Aorta (tissue), 5 donors: ENCODE measurements at places on chromosomes 6 and 20.

- H3K36me3 ChIP-seq, result no peaks in the 10 kb centered on the region
- no peak overlapping the region for H3K27ac ChIP-seq
- H3K4me1 ChIP-seq, result no peaks in the 10 kb centered on the region
- no peaks in the 10 kb centered on the region for H3K27me3 ChIP-seq
- DNase-seq, result no peak
These were observed 36.2 kb downstream of the HLA-F start for GRCh38 chr6:29759457-29759856.

DNA sequence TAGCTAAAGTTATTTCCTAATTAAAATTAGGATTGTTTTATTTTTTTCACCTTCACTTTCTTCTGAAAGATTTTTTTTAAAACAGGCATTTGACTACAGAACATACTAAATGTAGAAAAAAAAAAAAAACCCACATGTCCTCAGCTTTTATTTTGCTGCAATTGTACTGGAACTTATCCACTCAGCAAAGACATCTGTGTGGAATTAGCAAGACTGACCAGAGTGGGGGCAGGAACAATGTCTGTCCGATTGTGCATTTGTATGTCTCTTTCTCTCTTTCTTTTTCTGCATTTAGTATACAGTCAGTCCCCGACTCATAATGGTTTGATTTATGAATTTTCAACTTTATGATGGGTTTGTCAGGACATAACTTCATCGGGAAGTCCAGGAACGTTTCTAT, 77.3 kb downstream of the CHD6 start:
- no peak for DNase-seq
- H3K4me1 ChIP-seq, result peaks cover 5% of the 10 kb centered on the region
- H3K27ac ChIP-seq, result no peak overlapping the region
- H3K27me3 ChIP-seq, result no peaks in the 10 kb centered on the region
- peaks cover 2% of the 10 kb centered on the region for H3K36me3 ChIP-seq

GRCh38 chr6:52020945-52021570, 66.4 kb downstream of the PKHD1 start:
- no peak overlapping the region for H3K4me3 ChIP-seq
- H3K27me3 ChIP-seq, result no peaks in the 10 kb centered on the region
- no peak overlapping the region for H3K27ac ChIP-seq
- no peaks in the 10 kb centered on the region for H3K4me1 ChIP-seq

- H3K4me1 ChIP-seq, result no peaks in the 10 kb centered on the region
- no peaks in the 10 kb centered on the region for H3K27me3 ChIP-seq
- no peak overlapping the region for H3K4me3 ChIP-seq
- no peak overlapping the region for H3K27ac ChIP-seq
These were observed 425.3 kb upstream of the NOX3 start for GRCh38 chr6:155880900-155881299.

DNA sequence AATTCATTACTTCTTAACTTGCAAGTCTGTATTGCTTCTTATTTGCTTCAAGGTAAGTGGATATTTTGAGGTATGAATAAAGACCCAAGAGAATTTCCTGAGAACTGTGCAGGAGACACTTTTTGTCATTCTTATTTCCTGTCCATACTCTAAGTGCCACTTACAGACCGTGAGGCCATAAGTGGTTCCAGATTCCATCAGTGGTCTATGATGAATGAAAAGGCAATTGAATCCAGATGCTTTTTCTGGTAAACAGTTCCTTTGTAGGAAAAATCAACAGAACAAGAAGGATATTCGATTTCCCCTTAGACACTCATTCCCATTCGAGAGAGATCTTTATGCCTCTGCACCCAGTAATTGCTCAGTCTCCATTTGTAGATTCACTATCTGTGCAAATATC, 58.3 kb upstream of the PDE10A start:
- H3K36me3 ChIP-seq, result no peaks in the 10 kb centered on the region
- no peak for DNase-seq
- no peaks in the 10 kb centered on the region for H3K4me1 ChIP-seq
- no peak overlapping the region for H3K27ac ChIP-seq
- H3K27me3 ChIP-seq, result no peaks in the 10 kb centered on the region

- no peak overlapping the region for H3K27ac ChIP-seq
- no peak overlapping the region for H3K4me3 ChIP-seq
- no peaks in the 10 kb centered on the region for H3K4me1 ChIP-seq
- no peak for DNase-seq
These were observed 33.4 kb upstream of the RIMS1 start for GRCh38 chr6:71852948-71853347.

DNA sequence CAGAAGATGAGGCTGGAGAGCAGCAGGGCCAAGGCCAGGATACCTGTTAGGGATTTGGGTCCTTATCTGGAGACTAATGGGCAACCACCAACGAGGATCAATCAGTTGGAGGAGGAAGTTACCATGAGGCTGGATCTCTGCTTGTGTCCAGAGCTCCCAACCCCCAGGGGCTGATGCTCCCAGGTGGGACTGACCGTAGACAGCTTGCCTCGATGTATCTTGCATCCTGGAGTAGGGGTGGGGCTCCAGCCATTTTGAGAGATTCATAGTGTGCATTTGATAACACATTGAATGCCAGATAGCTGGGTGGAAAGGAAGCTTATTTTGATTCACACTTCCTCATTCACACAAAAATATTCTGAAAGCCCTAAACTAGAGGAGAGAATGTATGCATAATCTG, 4.6 kb upstream of the RFPL4B start:
- no peak overlapping the region for H3K4me3 ChIP-seq
- DNase-seq, result no peak
- peaks cover 3% of the 10 kb centered on the region for H3K4me1 ChIP-seq
- H3K36me3 ChIP-seq, result no peaks in the 10 kb centered on the region

GRCh38 chr6:151269321-151269995, 29.7 kb downstream of the AKAP12 start:
- no peaks in the 10 kb centered on the region for H3K4me1 ChIP-seq
- H3K27ac ChIP-seq, result no peak overlapping the region
- DNase-seq, result no peak
- no peaks in the 10 kb centered on the region for H3K36me3 ChIP-seq
- H3K27me3 ChIP-seq, result no peaks in the 10 kb centered on the region

GRCh38 chr20:14604143-14604542, 266.7 kb upstream of the FLRT3 start:
- H3K27me3 ChIP-seq, result no peaks in the 10 kb centered on the region
- no peak overlapping the region for H3K27ac ChIP-seq
- H3K4me1 ChIP-seq, result no peaks in the 10 kb centered on the region
- H3K36me3 ChIP-seq, result no peaks in the 10 kb centered on the region

DNA sequence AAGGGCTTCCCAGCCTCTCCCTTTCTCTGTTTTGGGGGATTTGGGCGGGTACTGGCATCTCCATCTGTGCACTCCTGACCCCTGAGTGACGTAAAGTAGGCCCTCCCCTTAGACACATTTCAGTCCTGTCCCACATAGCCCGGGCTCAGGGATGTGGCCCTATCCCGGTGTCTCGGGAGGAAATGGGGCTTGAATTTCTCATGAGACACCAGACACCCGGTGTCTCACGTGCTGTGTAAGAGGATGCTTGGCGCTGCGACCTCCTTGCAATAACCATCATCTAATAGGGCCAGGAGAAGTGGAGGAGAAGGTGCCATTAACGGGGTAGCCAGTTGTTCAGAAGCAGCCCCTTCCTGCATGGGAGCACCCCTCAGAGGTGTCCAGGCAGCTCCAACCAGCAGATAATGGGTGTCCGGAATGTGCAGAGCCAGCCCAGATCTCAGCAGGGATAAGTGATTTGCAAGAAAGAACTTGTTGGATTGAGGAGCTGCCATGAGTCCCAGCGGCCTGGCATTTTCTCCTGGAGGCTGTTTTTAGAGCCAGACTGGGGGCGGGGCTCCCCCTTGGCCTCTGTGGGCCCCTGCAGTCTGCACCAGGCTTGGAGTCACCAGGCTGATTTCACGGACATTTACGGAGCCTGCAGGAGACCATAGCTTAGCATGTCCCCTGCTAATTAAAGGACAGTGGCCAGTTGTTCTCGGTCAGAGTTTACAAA, 372.0 kb downstream of the PREX1 start:
- no peaks in the 10 kb centered on the region for H3K27me3 ChIP-seq
- H3K27ac ChIP-seq, result no peak overlapping the region
- DNase-seq, result no peak
- H3K4me3 ChIP-seq, result no peak overlapping the region
- no peaks in the 10 kb centered on the region for H3K4me1 ChIP-seq
